Activated CD4-positive, alpha-beta T cell treated with anti-CD3 and anti-CD28 coated beads, Interleukin-2, amount 50 U/mL, for 24 hours (primary cell): ENCODE measurements at places on chromosomes 13 and 19.

DNA sequence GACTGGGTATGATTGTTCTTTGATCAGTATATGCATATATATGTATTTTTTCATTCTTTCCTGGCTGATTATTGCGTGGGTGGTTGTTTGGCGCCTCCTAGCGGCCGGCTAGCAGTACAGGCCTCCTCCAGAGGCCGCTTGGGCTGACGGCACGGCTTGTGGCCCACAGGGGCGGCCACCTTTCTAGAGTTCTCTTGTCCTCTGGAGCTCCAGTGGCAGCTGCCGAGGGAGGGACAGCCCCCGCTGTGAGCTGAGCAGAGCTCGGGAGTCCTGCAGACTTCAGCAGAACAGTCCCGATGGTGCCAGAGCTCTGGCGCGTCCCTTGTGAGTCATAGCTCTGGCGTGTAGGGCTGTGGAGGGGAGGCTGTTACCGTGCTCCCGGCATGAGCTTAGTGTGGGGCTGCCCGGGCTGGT lies 22.5 kb upstream of the ZNF429 start:
- peak; percentile 37 for DNase-seq

DNA sequence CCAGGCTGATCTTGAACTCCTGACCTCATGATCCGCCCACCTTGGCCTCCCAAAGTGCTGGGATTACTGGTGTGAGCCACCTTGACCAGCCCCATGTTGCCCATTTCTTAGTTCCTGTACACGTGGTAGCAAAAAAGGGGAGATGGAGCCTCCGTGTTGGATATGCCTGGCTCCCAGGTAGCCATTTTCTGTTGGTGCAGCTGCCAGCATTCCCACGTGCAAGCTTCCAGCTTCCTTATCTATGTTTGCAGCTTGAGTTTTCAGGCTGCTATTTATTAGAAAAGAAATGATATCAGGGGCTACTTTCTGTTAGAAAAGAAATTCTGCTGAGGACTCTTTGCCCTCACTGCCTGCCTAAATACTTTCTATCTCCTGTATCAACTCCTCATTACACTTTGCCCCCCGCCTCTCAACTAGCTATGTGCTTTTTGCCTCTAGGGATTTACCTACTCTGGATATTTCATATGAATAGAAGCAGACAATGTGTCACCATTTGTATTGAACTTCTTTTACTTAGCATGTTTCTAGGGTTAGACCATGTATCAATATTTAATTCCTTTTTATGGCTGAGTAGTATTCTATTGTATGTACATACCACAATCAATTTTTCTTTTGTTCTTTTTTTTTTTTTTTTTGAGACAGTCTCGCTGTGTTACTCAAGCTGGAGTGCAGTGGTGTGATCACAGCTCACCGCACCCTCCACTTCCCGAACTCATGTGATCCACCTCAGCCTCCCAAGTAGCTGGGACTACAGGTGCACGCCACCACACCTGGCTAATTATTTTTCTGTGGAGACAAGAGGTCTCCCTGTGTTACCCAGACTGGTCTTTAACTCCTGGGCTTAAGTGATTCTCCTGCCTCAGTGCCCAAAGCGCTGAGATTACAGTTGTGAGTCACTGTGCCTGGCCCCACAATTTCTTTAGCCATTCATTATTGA lies 3.4 kb upstream of the TMED1 start:
- DNase-seq = no peak

DNA sequence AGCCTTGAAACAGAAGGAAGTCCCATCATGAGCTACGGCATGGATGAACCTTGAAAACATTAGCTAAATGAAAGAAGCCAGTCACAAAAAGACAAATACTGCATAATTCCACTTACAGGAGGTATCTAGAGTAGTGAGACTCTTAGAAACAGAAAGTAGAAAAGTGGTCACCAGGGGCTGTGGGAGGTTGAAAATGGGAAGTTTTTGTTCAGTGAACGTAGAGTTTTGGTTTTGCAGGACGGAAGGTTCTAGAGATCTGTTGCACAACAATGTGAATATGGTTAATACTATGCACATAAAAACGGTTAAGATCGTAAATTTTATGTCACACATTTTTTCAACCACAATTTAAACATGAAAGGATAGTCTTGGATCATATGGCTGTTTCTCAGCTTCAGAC lies 11.9 kb upstream of the SLC10A2 start:
- DNase-seq = no peak

DNA sequence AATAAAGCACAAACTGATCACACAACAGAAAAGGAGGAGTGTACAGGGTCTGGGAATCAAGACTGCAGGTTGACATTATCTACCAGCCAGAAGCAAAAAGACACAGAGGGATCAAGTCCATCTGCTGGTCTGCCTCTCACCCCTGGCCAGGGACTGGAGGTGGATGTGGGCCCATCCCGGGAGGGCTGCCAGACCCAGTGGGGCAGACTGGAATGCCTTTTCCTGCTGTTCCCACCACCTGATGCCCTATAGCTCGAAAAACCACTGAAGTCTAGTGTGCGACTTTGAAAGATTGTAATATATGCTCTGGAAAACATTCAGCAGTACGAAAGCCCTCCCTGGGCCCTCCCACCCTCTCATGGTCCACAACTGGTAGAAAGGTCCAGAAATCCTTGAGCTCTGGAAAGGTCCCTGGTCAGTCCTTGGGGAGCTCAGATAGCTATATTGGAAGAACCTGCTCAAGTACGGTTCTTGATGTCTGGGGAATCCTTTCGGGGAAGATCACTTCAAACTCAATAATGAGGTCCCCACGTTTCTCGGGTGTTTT lies 2.6 kb downstream of the DNAJB1 start:
- DNase-seq = no peak

- no peak for DNase-seq
Observed at GRCh38 chr13:57558051-57558467, 73.5 kb upstream of the PCDH17 start.

DNA sequence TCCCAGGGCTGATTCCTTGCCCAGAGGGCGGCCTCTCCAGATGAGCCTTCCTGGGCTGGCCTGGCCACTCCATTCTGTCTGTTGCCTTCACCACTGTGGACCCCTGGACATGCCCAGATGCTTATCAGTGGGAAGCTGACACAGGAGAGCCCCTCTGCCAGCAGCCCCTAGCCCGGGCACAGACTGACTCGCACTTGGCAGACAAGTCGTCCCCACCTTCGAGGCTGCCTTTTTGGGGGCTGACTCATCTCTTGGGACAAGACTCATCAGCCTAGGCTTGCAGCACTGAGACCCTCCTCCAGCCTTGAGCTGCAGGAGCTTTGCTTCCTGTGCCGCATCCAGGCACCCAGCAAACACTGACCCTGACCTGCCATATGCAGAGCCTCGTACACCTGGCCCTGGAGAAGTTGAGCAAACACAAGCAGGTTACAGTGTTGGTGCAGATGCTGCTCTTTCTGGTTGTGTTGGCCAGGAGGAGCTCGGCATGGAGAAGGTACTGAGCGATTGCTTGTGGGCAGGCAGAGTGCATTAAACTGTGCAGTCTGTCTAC lies 8.1 kb downstream of the CHST8 start:
- DNase-seq = no peak

DNA sequence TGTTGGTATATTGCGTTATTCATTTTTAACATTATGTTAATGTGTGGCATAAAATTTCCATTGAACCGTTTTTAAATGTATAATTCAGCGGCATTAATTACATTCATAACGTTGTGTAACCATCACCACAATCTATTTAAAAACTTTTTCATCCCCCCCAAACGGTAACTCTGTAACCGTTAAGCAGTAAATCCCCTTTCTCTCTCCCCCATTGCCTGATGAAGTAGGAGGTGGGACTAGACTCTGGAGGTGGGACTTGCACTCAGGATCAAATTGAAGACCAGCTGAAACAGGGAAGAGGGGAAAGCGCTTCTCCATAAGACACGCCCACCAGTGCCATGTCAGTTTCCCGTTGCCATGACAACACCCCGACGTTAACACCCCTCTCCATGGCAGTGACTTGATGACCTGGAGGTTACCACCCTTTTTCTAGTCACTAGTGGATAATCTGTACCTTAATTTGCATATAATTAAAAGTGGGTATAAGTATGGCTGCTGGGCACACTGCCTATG lies 16.8 kb downstream of the CLEC11A start:
- no peak for DNase-seq

GRCh38 chr13:82698941-82699340 lies 1183.3 kb downstream of the SLITRK1 start:
- DNase-seq = no peak

DNA sequence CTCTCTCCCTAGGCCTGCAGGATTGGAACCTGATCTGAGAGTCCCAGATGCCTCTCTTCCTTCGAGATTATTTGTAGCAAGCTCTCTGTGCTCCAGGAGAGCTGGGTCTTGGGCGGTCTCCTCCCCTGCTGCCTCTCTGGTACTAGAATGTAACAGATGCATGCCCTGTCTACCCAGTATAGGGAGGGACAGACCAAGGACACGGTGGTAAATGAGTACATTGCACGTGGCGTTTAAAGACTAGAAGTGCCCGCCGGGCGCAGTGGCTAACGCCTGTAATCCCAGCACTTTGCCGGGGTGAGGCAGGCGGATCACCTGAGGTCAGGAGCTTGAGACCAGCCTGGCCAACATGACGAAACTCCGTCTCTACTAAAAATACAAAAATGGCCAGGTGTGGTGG lies 11.7 kb downstream of the SLC27A1 start:
- DNase-seq = no peak

DNA sequence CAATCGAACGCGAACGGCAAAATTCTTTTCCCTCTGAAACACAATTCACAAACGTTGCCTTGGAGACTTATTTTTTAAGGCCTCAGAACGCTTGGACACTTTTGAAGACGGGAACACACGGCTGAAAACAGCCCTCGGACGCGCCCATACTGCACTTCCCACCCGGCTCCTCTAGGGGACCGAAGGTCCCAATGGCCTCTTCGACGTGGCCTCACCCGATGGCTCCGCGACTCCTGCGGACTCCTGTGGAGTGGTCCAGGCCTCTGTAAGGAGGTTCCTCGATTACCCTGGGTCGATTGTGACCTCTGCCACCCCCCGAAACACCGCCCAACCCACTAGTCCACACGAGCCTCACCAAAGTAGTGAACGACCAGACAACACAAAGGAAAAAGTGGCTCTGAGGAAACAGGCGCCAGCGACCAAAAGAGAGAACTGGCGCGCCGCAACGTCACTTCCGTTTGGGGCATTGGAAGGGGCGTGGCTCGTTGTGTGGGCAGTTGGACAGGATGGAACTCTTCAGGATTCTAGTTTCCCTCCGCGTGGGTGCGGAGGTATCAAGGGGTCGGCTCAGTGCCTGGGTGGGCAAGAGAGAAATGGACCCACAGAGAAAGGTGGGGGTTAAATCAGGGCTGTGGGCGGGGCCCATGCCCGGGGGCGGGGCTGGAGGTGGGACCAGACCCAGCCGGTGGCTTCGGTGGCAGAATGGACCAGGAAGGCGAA lies at the start of gene ZNF560:
Gene ZNF560, minus strand, starts transcription at position 434 of the 720 bp plus-strand sequence. CDS start 23,303 bp downstream, outside the sequence.
- no peak for DNase-seq

GRCh38 chr13:50425772-50426171 lies 410.5 kb downstream of the KCNRG start:
- no peak for DNase-seq

- DNase-seq = no peak
Observed at GRCh38 chr19:30255791-30256495, 116.2 kb upstream of the ZNF536 start.

GRCh38 chr13:53010374-53011105 lies 18.1 kb upstream of the OLFM4 start:
- DNase-seq = no peak

- DNase-seq = no peak
Observed at GRCh38 chr13:106276876-106277275, 258.6 kb downstream of the EFNB2 start.

DNA sequence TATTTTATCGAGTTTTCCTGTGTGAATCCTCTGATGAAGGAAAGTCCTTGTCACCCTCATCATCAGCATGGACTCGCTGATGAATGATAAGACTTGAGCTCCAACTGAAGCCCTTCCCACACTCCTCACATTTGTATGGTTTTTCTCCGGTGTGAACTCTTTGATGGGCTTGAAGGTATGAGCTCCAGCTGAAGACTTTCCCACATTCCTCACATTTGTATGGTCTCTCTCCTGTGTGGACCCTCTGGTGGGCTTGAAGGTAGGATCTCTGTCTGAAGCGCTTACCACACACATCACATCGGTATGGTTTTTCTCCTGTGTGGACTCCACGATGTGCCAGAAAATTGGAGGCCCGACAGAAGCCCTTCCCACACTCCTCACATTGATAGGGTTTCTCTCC lies 21.7 kb downstream of the ZNF45 start:
- no peak for DNase-seq

GRCh38 chr13:64643066-64643465 lies 2587.1 kb downstream of the PCDH9 start:
- no peak for DNase-seq

- no peak for DNase-seq
Observed at GRCh38 chr13:111916201-111916600, 150.7 kb upstream of the SOX1 start.

- DNase-seq = no peak
Observed at GRCh38 chr13:40484974-40485373, 181.5 kb downstream of the FOXO1 start.

GRCh38 chr19:37855098-37855497 lies 51.3 kb downstream of the WDR87 start:
- peak; percentile 19 for DNase-seq

GRCh38 chr19:3131168-3131567 lies 4.7 kb upstream of the GNA15 start:
- DNase-seq = no peak

- no peak for DNase-seq
Observed at GRCh38 chr19:51980116-51980736, 6.4 kb downstream of the ZNF350 start.
